Amniotic epithelial cell (primary cell): ENCODE measurements at places on chromosomes 7 and 10.
A peak's percentile ranks its signal among the peaks of the same experiment; 100 is the strongest.

GRCh38 chr7:97407106-97407505 is 289.6 kb downstream of the SDHAF3 start:
- no peak for DNase-seq

- peak; percentile 22 for DNase-seq
These were observed 125.4 kb upstream of the TARP start for GRCh38 chr7:38398725-38399321.

- no peak for DNase-seq
These were observed 127.7 kb downstream of the DYNC1I1 start for GRCh38 chr7:95899919-95900513.

DNA sequence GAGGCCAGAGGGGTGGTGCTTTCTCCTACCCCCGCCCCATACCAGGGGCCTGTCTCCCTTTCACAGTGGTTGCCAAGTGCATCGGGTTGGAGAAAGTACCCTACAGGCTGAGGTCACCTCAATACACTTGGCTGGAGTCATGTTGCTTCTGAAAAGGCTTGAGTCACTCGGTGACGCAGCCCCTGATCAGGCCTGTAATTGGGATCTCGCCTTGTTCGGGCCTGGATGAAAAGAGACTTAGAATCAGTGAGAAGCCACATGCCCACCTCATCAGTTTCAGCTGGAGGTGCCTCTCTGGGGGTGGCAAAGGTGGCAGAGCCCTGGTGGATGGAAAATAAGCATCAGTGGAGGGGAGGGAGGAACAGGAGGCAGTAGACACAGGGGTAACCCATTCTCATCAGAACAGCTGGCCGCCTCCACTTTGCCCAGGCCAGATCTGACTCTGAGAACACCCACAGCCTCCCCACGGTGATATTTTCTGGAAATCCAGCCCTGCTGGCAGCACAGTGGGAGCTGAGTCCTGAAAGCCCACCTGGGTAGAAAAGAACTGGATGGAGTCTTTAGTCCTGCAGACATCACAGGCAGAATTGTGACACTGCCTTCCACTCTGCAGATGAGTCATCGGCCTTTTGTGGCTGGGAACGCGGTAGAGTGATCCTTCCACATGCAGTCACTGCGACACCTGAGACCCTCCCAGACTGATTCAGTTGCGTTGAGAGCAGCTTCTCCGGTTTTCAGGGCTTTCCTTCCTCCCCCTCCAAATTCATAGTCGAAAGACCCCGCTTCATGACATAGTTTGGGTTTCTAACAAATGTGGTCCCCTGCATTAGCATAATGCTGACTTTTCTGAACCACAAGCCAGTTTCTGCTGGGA is 108.0 kb downstream of the GRK5 start:
- peak; percentile 83 for DNase-seq

- no peak for DNase-seq
These were observed 13.9 kb downstream of the LSMEM1 start for GRCh38 chr7:112494656-112495055.

GRCh38 chr7:38565289-38565688 is 65.9 kb downstream of the AMPH start:
- no peak for DNase-seq

DNA sequence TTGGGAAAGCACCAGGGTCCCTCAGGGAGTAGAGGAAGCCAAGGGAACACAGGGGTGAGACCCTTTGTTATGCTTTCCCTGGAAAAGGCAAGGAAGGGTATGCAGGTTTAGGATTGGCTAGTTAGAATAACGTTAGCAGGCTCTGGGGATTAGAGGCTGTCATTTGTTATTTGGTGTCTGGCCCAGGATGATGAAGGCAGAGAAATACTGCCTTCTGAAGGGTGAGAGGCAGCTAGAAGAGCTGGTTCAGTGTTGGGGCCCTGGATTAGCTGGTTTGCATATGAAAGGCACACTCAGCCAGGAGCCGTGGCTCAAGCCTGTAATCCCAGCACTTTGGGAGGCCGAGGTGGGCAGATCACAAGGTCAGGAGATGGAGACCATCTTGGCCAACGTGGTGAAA is 3.0 kb upstream of the PILRA start:
- DNase-seq: no peak

DNA sequence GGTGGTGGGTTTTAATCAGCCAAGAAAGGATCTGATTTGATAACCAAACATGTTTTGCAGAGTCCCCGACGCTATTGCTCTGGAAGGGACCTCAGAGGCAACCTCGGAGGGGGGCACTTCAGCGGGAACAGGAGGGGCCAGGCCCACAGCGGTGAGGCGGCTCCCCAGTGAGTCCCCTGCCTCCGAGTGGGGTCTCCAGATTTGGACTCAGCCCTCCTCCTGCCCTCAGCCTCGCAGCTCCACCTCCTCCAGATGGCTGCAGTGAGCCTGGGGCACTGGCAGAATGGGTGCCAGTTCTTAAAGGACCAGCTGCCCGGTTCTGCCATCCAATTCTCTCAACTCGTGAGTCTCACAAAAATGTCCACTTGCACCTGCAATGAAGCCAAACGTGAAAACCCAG is 61.0 kb upstream of the NANOS1 start:
- no peak for DNase-seq
